Activated T-helper 1 cell treated with anti-CD3 and anti-CD28 coated beads, Interleukin-2, amount 50 U/mL, for 16 hours (primary cell): ENCODE measurements at places on chromosomes 7 and 10.

DNA sequence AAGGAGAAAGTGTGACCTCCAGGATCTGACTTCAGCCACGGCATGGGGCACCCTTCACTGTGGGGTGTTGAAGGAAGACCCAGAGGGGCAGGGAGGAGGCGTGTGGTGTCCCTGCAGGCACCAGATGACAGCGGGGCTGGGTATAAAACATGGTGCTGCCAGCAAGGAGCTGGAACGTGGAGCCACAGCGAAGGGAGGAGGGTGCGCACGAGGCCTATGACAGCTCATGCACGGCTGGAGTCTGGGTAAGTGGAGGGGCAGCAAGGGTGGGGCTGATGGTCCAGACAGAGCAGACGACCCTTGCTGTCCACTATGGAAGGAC lies 27.8 kb upstream of the FOXL3 start:
- no peak for DNase-seq

GRCh38 chr10:91621483-91622113 lies 11.3 kb downstream of the PPP1R3C start:
- no peak for DNase-seq

DNA sequence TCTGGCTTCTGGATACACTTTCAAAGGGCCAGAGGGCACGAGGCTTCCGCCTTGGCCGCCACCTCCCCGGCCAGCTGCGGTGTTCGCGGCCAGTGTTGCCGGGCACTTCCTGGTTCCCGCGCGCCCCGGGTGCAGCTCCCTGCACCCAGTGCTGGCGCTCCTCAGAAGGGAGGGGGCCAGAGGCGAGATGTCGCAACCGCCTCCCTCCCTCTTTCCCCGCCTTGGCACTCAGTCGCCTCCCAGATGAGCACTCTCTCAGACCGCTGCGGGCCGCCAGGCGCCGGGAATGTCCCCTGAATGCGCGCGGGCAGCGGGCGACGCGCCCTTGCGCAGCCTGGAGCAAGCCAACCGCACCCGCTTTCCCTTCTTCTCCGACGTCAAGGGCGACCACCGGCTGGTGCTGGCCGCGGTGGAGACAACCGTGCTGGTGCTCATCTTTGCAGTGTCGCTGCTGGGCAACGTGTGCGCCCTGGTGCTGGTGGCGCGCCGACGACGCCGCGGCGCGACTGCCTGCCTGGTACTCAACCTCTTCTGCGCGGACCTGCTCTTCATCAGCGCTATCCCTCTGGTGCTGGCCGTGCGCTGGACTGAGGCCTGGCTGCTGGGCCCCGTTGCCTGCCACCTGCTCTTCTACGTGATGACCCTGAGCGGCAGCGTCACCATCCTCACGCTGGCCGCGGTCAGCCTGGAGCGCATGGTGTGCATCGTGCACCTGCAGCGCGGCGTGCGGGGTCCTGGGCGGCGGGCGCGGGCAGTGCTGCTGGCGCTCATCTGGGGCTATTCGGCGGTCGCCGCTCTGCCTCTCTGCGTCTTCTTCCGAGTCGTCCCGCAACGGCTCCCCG lies at the start of gene FFAR4:
FFAR4 (plus strand) TSS at position 231 of the 842 bp plus-strand sequence; CDS start at position 287, 56 bp downstream.
- DNase-seq, result no peak

- no peak for DNase-seq
These were observed 31.7 kb downstream of the POLR1F start for GRCh38 chr7:19677180-19677579.

GRCh38 chr10:22742678-22743077 lies 28.3 kb upstream of the PIP4K2A start:
- no peak for DNase-seq

- DNase-seq, result no peak
These were observed 28.8 kb downstream of the RNF216 start for GRCh38 chr7:5752663-5753062.

DNA sequence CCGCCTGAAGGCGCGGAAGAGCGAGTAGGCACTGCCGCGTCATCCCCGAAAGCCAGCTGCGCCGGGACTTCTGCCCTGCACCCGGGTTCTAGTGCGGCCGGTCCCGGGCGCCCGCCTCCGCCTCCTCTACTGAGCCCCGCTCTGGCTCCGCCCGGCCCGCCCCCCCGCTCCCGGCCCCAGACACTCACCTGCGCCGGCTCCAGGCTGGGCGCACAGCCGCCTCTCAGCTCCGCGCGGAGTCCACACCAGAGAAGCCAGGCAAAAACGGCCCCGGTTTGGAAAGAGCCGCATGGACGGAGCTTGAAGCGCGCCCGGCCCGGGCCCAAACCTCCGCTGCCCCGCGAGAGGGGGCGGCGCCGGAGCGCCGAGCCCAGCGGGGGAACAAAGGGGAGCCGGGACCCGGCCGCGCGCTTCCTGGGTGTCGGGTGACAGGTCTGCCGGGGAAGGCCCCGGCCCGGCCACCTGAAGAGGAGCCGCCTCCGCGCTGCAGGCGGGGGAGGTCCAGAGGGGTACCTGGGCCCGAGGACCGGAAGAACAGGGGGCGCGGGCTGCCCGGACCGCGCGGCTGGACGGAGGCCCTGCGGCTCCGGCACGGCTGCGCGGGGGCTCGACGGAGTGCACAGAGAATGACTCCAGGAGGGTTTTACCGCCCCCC lies 168.2 kb downstream of the NRF1 start:
- DNase-seq, result no peak

- DNase-seq, result no peak
These were observed 9.6 kb upstream of the ZMIZ1 start for GRCh38 chr10:79058899-79059841.

- no peak for DNase-seq
These were observed 9.5 kb upstream of the ADARB2 start for GRCh38 chr10:1746796-1747195.

DNA sequence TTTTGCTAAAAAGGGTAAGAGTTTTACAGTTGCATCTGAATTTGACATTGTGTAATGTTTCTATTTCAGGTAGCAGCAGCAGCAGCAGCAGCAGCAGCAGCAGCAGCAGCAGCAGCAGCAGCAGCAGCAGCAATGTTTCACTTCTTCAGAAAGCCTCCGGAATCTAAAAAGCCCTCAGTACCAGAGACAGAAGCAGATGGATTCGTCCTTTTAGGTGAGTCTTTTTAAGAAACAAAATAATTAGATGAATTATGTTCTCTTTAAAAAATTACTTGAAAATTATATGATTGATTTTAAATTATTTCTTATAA lies 32.6 kb downstream of the UMAD1 start:
- DNase-seq, result no peak

DNA sequence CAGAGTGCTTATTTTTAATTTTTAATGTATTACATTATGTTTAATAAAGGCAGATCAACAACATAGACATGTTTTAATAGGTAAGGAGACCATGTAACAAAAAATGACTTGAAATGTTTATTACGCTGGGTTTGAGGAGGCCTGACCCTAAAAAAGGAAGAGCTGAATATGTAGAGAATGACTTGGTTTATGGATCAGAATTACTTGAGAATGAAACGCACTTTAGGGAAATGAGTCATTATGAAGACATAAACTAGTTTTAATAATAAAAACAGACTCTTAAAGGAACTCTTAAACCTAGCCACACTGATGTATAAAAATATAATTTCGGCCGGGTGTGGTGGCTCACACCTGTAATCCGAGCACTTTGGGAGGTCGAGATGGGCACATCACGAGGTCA lies 56.5 kb downstream of the CTTNBP2 start:
- no peak for DNase-seq

DNA sequence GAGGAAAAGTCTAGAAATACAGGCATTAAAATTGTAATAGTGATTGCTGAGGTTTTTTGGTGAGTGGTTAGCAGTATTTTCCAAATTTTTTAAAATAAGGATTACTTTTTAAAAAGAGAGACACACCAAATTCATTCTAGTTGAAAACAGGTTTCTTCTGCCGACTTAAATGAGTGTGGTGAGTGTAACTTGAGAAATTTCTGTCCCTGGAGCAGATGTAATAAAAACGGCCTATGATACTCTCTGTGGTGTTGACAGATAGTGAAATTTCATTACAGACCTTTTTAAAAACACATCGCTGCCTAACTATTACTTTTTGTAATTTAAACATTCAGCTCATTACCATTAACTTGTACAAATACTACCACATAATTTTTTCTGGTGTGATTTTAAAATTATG lies 90.1 kb downstream of the CYP51A1 start:
- DNase-seq, result no peak

DNA sequence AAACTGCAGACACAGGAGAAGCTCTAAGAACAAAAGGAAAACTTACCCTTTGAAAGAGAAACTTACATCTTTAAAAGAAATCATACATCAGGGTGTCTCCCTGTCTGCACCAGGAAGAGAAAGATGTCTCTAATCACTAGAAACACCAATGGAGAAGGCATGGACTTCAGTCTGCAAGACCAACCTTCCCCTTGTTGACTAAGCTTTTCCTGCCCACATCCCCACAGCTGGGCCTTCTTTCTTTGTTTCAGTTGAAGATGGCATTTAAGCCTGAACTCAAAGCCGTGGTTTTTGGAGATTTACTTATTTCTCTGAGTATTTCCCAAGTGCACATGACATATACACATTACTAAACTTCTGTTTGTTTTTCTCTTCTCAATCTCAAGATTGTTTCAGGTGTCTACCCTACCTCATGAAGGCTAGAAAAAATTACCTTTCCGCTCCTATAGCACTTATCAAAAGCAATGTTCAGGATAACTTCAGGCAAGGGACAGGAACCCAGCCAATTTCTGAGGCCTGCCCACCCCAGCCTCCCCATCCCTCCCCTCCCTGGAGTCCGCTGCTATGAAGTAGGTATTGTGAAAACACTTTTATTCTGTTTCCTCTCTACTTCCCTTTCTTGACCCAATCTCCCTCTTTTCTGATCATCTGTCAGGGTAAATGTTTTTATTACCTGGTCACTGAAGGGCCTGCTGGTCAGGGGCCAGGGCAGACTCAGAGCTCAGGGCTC lies 2.8 kb upstream of the SLC29A3 start:
- DNase-seq, result no peak

- DNase-seq, result no peak
These were observed 19.3 kb upstream of the ZNF680 start for GRCh38 chr7:64581926-64582894.

- no peak for DNase-seq
These were observed 173.6 kb upstream of the AKR1E2 start for GRCh38 chr10:4652111-4653010.

DNA sequence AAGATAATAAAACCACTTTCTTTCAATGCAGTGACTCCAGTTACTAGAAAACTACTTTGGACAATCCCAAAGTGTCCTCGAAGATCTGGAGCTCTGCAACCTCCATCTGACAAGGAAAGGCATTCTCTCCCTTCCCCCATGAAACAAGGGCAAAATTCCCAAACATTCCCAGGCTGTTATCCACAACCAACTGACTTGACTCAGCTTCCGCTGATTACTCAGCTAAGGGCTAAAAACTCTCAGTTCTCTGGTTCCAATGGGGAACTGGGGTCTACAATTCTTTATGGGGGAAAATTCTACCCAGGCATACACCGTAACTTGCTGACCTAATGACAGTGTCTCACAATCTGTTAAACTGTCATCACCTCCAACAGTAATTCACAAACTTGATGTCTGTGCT lies 48.4 kb downstream of the SFMBT2 start:
- no peak for DNase-seq

DNA sequence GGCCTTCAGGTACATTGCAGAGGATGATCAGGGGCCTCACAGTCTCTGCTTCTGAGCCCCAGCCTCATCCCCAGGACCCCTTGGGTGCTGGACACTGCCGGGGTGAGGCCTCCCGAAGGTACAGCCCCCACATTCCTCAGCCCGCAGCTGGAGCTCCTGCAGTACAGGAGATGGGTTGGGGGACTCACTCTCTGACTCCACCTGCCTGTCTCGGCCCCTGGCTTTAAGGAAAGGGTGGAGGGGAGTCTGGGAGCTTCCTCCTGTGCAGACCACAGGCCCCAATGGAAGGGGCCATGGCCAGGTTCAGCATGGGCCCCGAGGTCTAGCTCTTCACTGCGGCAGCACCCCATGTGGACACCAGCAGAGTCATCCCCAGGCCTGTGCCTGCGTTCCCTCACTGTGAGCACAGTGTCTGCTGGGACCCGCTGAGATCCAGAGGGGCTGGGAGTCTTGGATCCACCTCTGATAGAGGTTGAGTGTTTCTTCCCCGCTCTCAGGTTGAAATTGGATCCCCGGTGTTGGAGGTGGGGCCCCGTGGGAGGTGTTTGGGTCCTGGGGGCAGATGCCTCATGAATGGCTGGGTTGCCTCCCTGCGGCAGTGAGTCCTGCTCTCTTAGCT lies 99.9 kb downstream of the PRKAG2 start:
- no peak for DNase-seq

DNA sequence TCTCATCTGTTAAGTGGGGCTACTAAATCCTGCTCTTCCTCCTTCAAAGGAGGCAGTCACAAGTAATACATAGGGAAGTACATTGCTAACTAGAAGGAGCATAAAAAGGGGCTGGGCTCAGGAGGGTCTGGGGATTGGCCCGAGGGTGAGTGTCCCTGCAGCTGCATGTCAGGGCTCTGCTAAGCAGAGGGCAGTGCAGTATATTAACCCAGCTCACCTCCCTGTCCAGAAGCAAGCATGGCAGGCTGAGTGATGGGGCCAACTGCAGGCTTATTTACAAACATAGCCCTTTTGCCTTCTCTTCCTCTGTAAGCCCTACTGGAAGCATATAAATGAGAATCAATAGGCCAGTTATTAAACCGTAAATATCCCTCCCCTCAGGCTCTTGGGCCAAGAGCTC lies 143.2 kb upstream of the PCBD1 start:
- no peak for DNase-seq

DNA sequence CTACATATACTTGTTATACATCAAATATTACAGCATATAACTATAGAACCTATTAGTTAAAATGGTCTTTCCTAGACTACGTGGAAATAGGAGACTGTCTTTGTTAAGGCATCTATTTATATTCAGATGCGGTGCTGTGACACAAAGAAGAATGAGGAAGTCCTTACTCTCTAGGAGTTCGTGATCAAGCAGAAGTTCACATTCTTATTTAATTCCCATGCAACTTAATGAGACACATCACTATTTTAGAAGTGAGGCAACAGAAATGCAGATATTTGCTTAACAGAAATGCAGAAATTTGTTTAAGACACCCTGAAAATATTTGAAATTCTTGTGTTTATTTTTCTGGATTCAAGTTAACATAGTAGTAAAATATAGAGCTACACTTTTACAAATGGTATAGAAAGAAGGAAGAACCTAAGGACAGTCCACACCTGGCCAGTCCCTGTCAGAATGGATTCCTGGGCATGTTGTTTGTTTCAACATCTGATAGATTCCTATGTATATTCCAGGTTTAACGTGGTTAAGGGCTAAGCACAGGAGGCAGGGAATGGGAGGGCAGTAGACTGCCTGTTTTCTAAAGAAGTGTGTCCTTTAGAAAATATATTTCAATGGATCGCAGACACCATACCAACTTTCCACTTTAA lies 70.6 kb upstream of the NXPH1 start:
- DNase-seq, result no peak
